ENCODE measurements at places on chromosomes 6 and 20.

- peak; percentile 48 for DNase-seq
These were observed 61.5 kb downstream of the SYNE1 start for GRCh38 chr6:152575621-152576150.

- DNase-seq: no peak
These were observed 338 bp downstream of the UTRN start for GRCh38 chr6:144285548-144285797.

GRCh38 chr6:7108964-7109836, 1.4 kb downstream of the RREB1 start:
- peak; percentile 59 for DNase-seq

GRCh38 chr20:12177657-12178293, 260.1 kb downstream of the BTBD3 start:
- DNase-seq: peak; percentile 7

DNA sequence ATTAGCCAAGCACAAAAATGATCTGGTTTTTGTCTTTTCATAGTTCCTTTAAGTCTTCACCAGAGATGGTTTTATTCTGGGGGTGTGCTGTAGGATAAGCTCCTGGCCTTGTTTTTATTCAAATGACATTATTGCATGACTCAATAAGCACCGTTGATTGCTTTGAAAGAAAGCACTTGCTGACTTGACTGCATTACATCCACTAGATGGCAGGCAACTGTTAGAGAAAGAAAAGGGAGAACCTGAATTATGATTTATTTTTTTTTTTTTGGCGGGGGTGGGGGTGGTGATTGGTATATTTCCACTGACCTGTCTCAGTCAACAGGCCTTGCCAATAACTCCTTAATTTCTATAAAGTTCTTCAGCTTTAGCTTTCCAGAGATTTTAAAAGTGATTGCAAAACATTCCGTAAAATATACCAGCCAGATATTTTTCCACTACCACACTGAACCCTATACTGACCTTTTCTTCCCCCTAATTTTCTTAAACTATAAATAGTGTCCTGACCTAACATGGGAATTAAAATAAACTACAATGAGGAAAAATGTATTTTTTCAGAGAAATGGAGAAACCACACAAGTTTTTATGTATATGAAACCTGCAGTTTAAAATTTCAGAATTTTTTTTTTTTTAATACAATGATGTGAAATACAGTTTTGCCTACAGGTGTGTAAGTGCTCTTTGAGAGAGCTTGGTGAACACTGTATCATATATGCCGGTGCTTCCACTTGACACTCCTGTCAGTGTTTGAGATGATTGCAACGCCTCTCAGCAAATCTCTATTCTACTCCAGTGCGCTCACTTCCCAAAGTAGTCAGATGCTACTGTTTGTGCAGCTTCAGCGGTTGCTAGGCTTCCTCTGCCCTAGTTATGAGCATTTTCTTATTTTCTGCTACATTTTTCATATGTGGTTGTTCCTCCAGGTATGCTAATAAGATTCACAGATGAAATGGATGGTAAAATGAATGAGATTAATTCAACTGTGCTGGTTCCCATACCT, 274.3 kb downstream of the CD109 start:
- DNase-seq: peak; percentile 24

GRCh38 chr20:728256-728944, 39.9 kb downstream of the SLC52A3 start:
- DNase-seq: peak; percentile 59

- DNase-seq: no peak
These were observed 48.9 kb downstream of the DCBLD1 start for GRCh38 chr6:117531346-117531745.

GRCh38 chr6:52522655-52523054, 54.2 kb downstream of the TRAM2 start:
- DNase-seq: no peak

DNA sequence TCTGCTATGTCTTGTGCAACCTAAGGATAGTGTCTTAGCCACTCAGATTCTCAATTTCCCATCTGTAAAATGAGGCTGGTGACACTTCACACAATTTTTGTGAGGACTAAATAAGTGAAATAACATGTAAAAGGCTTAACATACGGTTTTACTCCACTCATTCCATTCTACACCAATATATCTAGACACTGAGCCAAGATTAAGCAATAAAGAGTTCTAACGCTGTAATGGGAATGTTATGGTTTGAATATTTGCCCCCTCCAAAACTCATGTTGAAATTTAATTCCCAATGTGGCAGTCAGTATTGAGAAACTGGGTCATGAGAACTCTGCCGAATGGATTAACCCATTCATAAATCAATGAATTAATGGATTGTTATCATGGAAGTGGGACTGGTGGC, 301.0 kb downstream of the HACE1 start:
- DNase-seq: no peak

DNA sequence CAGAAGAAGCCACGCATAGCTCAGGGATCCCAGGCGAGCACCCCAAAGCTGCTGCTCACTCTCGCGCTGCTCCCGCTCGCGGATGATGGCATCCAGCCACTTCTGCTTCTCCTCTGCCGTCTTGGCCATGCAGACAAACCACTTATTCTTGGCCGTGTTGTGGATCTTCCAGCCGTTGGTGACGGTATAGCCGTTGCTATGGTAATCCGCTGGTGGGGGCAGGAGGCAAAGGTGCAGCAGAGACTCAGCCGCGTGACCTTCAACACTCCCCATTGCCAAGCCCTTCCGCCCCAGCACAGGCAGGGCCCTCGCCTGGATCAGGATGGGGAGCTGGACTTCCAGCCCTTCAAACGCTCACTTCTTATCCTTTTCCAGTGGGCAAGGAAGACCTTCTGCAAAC, 136.9 kb downstream of the PREX1 start:
- DNase-seq: no peak

DNA sequence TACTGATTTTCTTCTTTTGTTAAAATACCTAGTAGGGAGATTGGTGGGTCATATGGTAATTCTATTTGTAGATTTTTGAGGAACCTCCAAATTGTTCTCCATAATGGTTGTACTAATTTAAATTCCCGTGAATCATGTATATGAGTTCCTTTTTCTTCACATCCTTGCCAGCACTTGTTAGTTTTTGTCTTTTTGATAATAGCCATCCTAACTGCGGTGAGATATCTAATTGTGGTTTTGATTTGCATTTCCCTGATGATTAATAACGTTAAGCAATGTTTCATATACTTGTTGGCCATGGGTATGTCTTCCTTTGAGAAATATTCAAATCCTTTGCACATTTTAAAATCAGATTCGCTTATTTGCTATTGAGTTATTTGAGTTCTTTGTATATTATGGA, 110.9 kb downstream of the JAG1 start:
- DNase-seq: peak; percentile 16

GRCh38 chr20:48158014-48158413, 372.7 kb upstream of the SULF2 start:
- DNase-seq: no peak

GRCh38 chr6:137165375-137166246, 7.8 kb downstream of the IL22RA2 start:
- no peak for DNase-seq

DNA sequence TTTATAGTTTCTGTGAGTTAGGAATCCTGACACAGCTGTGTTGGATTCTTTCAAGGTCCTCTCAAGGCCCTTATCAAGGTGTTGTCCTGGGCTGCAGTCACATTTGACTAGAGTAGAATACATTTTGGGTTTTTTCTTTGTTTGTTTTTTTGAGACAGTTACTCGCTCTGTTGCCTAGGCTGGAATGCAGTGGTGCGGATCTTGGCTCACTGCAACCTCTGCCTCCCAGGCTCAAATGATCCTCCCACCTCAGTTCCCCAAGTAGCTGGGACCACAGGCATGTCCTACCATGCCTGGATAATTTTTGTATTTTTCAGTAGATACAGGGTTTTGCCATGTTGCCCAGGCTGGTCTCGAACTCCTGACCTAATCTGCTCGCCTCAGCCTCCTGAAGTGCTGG, 15.7 kb downstream of the NFYA start:
- no peak for DNase-seq

DNA sequence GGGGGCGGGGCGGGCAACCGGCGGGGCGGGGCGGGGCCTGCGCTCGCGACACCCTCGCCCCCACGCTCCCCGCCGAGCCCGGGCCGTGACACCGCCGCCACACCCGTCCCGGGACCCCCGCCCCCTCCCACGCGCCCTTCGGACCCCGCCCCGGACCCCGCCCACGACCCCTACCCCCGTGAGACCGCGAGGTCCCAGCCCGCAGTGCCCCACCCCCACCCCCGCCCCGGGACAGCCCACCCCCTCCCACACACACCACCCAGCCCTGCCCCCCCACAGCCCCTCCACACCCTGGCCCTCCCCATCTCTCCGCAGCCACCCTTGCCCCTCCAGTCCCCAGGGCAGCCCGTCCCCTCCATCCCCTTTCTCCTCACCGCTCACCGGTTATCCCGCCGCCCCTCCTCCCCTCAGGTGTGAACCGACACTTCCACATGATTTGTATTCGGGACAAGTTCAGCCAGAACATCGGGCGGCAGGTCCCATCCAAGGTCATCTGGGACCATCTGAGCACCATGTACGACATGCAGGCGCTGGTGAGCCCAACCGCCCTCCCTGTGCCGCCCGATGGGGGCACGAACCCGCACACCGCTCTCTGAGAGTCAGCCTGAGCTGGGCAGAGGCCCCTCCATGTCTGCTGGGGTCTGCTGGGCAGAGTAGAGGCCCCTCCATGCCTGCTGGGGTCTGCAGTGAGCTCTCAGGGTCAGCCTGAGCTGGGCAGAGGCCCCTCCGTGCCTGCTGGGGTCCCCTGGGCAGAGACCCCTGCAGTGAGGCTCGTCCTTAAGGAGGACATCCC, 622 bp downstream of the MRGBP start:
- no peak for DNase-seq
